ENCODE measurements at places on chromosomes 2 and 18.

DNA sequence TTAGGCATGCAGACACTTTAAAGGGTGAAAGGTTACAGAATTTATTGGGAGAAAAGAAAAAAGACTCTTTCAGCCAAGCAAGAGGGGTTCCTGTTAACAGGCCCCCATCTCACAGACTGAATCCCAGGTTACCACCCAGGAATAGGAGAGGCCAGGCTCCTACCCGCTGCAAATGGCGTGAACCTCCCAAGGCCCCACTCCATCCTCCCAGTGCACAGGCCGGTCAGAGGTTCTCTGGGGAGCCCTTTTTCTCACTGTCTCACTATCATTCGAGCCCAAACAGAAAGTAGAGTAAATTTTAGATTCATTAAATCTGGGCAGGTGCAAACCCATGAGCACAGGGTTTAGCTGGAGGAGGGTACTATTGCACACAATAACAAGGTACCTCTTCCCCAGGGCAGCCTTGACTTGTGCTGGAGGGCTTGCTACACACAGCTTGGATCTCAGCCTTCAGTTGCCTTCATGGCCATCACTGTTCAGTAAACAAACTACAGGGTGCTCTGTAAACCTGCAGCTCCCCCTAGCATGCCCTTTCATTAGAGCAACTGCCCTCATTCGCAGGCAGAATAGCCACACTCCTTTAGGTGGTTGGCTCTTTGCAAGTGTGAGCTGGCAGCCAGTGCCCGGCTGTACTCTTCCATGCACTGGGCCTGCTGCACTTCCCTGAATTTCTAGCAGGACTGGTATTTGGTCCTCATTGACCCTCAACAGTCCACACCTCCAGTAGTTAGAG lies 7.3 kb upstream of the PLEK start:
- H3K36me3 ChIP-seq, result no peaks in the 10 kb centered on the region
- no peaks in the 10 kb centered on the region for H3K27me3 ChIP-seq
- no peak overlapping the region for H3K4me3 ChIP-seq

DNA sequence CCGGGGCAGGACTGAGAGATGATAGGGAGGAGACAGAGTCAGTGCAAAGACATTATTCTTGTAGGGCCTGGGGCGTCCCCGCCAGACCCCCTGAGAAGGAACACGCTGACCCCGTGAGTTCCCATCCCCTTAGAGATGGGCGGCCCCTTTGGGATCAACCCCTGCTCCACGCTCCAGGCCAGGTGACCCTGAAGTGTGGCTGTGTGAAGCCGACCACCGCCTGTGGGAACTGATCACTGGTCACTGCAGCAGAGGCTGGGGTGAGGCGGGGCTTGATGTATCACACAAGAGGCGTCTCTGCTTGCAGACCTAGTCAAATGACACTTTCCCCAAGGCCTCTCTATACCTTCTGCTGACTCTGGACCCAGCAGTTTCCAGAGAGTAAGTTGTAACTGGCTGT lies 157.4 kb upstream of the TWIST2 start:
- no peaks in the 10 kb centered on the region for H3K36me3 ChIP-seq
- DNase-seq, result no peak
- H3K27me3 ChIP-seq, result peaks cover 9% of the 10 kb centered on the region
- no peak overlapping the region for H3K4me3 ChIP-seq
- no peak overlapping the region for H3K27ac ChIP-seq

- no peak overlapping the region for H3K27ac ChIP-seq
- no peaks in the 10 kb centered on the region for H3K27me3 ChIP-seq
- peaks cover 23% of the 10 kb centered on the region for H3K36me3 ChIP-seq
Observed at GRCh38 chr2:88693911-88694414, 2.5 kb downstream of the RPIA start.

DNA sequence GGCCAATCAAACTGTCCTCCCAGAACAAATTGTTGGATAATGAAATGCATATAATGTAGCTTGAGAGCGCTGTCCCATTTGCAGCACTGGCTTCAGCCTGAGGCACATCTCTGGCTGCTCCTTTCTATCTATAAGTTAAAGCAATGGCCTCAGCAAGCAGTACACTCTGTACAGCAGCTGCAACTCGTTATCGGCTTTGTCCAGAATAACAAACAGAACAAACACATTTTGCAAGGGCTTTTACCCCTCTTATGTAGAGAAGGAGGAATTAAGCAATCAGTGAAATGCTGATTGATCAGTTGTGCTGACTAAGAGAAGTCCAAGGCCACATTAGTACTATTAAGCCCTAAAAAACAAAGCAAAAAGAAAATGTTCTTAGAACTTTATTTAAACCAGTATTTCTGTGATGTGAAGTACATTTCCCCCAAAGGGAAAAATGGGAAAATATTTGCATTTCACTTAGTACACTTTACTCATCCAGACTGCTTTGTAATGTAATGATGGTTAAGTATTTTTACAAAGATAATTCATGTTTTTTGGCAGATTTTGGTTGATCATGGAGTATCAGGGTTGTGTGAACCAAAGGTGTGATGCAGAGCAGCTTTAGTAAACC lies 15.0 kb upstream of the CPS1 start:
- H3K27ac ChIP-seq, result no peak overlapping the region
- H3K27me3 ChIP-seq, result peaks cover 3% of the 10 kb centered on the region
- no peaks in the 10 kb centered on the region for H3K36me3 ChIP-seq
- H3K4me1 ChIP-seq, result no peaks in the 10 kb centered on the region
- DNase-seq, result no peak

DNA sequence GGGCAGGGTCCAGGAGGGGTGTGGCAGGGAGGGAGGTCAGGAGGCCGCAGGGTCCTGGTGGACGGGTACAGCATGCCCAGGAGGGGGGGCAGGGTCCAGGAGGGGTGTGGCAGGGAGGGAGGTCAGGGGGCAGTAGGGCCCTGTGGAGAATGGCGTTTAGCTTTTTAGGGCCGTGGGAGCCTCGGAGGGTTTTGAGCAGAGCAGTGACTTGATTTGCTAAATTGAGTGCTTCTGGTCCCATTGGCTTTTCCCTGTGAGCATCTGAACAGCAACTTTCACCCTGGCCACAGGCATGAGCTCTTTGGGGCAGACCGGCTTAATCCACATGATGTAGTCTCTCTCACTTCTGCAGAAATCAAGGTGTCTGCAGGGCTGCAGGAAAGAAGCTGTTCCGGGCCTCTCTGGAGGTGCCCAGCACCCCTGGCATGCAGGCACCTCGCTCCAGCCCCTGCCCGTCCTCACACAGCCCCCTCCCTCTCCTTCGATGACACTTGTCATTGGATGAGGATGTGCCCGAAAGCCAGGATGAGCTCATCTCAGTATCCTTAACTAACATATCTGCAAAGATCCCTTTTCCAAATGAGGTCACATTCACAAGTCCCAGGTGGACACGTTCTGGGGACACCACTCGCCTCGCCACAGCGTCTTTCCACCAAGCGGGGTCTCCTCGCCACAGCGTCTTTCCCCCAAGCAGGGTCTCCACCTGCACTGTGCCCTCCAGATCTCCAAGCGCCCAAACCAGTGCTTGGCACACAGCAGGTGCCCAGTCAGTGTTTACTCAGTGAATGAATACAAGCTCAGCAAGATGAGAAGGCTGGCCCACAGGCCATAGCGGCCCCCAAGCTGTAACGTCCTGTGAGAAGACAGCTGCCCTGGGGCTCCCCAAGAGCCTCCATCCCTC lies 94.0 kb downstream of the NDUFA10 start:
- H3K4me1 ChIP-seq, result peaks cover 10% of the 10 kb centered on the region
- H3K27ac ChIP-seq, result peak overlapping the region; percentile 28
- no peak overlapping the region for H3K4me3 ChIP-seq

DNA sequence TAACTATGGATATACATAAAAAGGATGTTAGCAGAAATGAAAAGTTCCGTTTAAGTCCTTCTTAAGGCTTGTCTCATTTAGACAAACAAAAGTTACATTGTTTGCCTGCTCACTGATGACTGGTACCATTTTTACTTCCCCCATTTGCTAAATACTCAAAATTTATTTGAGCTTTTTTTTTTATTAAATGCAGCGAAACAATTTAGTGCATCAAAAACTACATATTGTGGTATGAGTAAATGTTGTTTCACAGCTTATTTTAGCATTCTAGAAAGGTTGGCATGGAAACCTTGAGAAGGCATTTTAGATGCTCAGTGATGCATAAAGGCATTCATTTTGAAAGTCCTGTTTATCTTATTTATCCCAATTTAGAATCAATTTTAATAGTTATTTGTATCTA lies 100.0 kb downstream of the MAP2 start:
- H3K27ac ChIP-seq, result peak overlapping the region; percentile 86
- peaks cover 38% of the 10 kb centered on the region for H3K4me1 ChIP-seq
- H3K36me3 ChIP-seq, result peaks cover 4% of the 10 kb centered on the region
- DNase-seq, result no peak
- no peaks in the 10 kb centered on the region for H3K27me3 ChIP-seq

DNA sequence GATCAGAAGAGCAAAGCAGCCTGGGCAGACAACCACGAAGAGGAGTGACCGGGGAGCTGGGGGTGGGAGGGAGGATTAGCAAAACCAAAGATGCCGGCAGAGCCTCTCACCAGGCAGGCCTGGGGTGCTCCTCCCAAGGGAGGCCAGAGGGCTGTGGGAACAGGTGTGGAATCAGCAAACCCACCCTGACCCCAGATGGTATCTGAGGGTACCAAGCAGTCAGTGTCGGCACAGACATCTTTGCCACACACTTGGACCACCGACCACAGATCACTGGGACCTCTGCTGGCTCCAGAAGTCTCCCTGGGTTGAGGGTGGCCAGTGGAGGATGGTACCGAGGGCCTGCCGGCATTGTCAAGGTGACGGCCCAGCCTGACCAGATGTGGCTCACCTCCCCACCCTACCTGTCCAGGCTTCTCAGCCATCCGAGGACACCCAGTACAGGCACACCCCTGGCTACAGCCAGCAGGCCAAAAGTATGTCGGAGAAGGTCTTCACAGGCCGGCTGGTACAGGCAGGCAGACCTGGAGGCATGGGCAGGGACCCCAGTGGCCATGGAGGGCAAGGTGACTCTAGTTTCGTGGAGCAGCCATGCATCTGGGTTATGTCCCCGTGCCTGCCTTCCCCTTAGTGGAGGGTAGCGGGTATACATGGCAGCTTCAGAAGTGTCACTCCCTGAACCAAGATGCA lies 82.1 kb downstream of the UXS1 start:
- H3K4me1 ChIP-seq, result peaks cover 23% of the 10 kb centered on the region
- H3K27me3 ChIP-seq, result no peaks in the 10 kb centered on the region
- H3K4me3 ChIP-seq, result no peak overlapping the region

GRCh38 chr2:100427627-100428258 lies 10.3 kb upstream of the CHST10 start:
- peaks cover 6% of the 10 kb centered on the region for H3K4me1 ChIP-seq
- DNase-seq, result peak; percentile 13
- H3K27me3 ChIP-seq, result peaks cover 30% of the 10 kb centered on the region

- no peaks in the 10 kb centered on the region for H3K27me3 ChIP-seq
- H3K4me3 ChIP-seq, result no peak overlapping the region
- no peak for DNase-seq
- no peaks in the 10 kb centered on the region for H3K4me1 ChIP-seq
Observed at GRCh38 chr2:168278424-168278888, 31.1 kb upstream of the STK39 start.

DNA sequence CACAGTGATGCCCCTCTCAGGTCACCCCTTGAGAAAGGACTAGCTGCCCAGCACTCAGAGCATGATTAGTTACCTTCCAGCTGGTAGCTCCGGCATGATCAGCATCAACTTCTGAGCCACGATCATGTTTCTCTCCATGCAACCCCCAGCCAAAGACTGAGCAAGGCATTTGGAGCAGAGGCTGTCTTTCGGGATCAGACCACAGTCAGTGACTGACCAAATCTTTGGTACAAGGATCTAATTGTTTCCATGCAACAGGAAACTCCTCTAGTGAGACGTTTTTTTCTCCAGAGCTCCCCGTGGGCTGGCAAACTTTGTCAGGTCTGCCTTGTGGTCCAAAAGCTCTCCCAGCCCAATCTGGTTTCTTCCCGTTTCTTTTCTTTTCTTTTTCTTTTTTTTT lies 244.3 kb downstream of the METTL4 start:
- no peaks in the 10 kb centered on the region for H3K36me3 ChIP-seq
- H3K27ac ChIP-seq, result no peak overlapping the region
- H3K4me3 ChIP-seq, result no peak overlapping the region
- no peak for DNase-seq
- H3K27me3 ChIP-seq, result peaks cover 10% of the 10 kb centered on the region

DNA sequence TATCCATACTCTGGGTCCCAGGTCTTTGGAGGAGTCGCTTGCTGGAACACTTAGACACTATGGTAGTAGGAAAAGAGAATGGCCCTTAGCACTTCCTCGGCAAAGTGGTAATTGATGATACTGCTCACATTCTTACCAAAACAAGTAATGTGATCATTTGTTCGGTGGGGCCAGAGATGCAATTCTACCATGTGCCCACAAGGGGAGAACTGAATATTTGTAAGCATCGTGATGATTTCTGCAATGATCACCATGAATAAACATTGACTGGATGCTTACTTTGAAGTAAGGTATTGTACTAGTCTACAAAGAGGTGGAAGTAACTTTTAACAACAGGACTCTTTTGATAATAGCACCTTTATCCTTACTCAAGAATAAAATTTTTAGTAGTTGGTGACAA lies 109.7 kb downstream of the CD8B2 start:
- H3K4me1 ChIP-seq, result peaks cover 2% of the 10 kb centered on the region
- no peak overlapping the region for H3K27ac ChIP-seq
- no peak for DNase-seq
- H3K27me3 ChIP-seq, result peaks cover 34% of the 10 kb centered on the region

- H3K36me3 ChIP-seq, result peaks cover 40% of the 10 kb centered on the region
- H3K4me3 ChIP-seq, result no peak overlapping the region
- peaks cover 17% of the 10 kb centered on the region for H3K4me1 ChIP-seq
- no peak overlapping the region for H3K27ac ChIP-seq
- no peak for DNase-seq
- H3K27me3 ChIP-seq, result no peaks in the 10 kb centered on the region
Observed at GRCh38 chr2:223915071-223915470, 30.1 kb downstream of the WDFY1 start.

DNA sequence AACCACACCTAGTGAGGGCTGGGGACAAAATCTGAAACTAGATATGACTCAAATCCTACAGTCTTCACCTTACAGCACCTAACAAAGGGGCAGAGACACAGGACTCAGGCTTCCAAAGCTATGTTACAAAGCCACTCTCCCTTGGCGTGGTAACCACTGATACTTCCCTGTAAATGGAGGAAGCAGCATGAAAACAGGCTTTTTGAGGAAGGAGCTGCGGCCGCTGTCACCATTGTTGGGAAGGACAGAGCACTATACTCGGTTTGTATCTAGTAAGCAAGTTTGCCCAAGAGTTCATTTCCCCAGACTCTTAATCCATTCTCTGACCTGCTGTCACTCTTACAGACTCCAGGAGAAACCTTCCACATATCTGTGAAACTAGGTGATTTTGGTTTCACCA lies 60.3 kb downstream of the LONRF2 start:
- no peak for DNase-seq
- peaks cover 16% of the 10 kb centered on the region for H3K4me1 ChIP-seq
- no peaks in the 10 kb centered on the region for H3K27me3 ChIP-seq
- H3K27ac ChIP-seq, result no peak overlapping the region
- H3K36me3 ChIP-seq, result no peaks in the 10 kb centered on the region
- H3K4me3 ChIP-seq, result no peak overlapping the region

- H3K4me3 ChIP-seq, result peak overlapping the region; percentile 55
- no peaks in the 10 kb centered on the region for H3K27me3 ChIP-seq
- H3K4me1 ChIP-seq, result peaks cover 30% of the 10 kb centered on the region
- peaks cover 40% of the 10 kb centered on the region for H3K36me3 ChIP-seq
- DNase-seq, result no peak
- H3K27ac ChIP-seq, result peak overlapping the region; percentile 93
Observed at GRCh38 chr18:48819781-48820482, 130.8 kb downstream of the SMAD7 start.

Data from stimulated activated naive B cell treated with anti-CD40 and anti-IgM and Interleukin-4, amounts not matched to agents 10 μg/mL and 1 μg/mL and 100 μg/mL, for 72 hours (primary cell).